ENCODE measurements at places on chromosomes 2 and 18.

DNA sequence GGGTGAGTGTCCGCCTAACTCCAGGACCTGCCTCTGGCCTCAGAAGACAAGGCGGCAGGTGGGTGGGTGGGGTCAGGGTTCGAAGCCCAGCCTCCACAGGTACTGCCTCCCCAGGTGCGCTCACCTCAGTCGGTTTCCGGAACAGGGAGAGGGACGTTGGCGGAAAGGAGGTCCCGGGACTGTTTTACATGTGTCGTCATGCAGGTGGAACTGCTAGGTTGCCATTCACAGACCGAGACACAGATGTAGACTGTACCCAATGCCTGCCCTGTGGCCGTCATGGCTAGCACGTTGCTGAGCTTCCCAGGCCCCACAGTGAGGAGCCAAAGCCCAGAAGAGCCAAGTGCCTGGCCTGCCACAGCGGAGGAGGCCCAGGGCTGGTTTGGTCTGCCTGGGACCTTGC lies 284.0 kb upstream of the HS6ST1 start:
- DNase-seq: no peak

- no peak for DNase-seq
These were observed 169.5 kb downstream of the MTCL1 start for GRCh38 chr18:8874872-8875271.

GRCh38 chr2:174217869-174218268 lies 30.5 kb downstream of the OLA1 start:
- DNase-seq: no peak

GRCh38 chr2:56741601-56742102 lies 557.9 kb downstream of the CCDC85A start:
- DNase-seq: no peak

GRCh38 chr2:207150284-207150683 lies 15.5 kb downstream of the KLF7 start:
- no peak for DNase-seq

DNA sequence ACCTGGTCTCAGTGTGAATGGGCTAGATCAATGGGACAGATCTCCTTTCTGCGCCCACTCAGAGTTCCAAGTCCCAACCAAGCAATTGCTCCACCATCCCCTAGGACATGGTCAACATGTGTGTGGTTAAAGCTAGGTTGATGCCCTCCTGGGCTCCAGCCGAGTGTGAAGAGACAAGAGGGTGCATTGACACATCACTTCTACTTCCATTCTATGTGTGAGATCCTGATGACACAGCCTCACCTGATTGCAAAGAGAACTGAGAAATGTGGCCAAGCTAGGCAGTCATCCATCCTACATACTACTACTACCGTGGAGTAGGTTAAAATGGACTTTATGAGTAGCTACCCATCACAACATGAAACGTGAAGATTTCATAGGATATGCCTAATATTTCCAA lies 106.8 kb downstream of the NCKAP5 start:
- no peak for DNase-seq

- DNase-seq: no peak
These were observed 101.0 kb downstream of the MREG start for GRCh38 chr2:215912299-215912842.

GRCh38 chr18:3449512-3450011 lies 410 bp upstream of the TGIF1 start:
- peak; percentile 49 for DNase-seq

All from stimulated activated CD8-positive, alpha-beta memory T cell treated with anti-CD3 and anti-CD28 coated beads, Interleukin-4, amount 100 ng/mL, for 1 hour (primary cell).